CD4-positive, alpha-beta T cell treated with Interleukin-6 at 100 ng/mL for 8 hours (primary cell): ENCODE measurements at places on chromosomes 11 and 22.

DNA sequence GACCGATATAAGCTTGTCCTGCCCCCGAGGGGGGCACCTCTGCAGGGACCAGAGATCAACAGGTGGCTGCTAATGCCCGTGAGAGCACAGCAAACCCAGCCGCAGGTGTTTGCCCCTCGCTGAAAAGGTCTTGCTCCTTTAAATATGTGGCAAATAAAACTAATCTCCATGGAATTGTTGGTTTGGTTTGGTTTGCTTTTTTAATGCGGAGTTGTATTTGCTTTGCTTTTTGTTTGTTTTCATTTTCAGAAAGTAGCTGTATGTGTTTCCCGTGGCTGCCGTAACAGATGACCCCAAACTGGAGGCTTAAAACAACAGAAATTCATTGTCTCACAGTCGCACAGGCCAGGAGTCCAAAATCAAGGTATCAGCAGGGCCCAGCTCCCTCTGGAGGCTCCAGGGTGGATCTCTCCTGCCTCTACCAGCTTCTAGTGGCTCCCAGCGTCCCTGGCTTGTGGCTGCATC, 93.0 kb downstream of the CELSR1 start:
- DNase-seq: no peak

DNA sequence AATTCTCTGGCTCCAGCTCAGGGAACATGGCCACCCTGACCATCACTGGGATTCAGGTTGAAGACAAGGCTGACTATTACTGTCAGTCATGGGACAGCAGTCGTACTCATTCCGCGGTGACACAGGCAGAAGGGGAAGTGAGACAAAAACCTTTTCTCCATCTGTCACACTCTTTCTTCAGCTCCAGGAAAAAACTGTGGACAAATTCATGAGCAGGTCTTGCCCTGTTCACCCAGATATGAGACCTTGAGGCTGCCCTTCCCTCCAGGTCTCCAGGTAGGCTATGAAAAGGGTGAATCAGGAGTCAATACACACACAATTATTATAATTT, 39.4 kb upstream of the GGTLC2 start:
- DNase-seq: no peak

GRCh38 chr11:12075822-12076821, 34.3 kb upstream of the MICAL2 start:
- DNase-seq: no peak

GRCh38 chr22:38285018-38285417, 12.2 kb upstream of the TMEM184B start:
- no peak for DNase-seq

GRCh38 chr11:70105755-70106571, 27.8 kb downstream of the ANO1 start:
- DNase-seq: no peak

DNA sequence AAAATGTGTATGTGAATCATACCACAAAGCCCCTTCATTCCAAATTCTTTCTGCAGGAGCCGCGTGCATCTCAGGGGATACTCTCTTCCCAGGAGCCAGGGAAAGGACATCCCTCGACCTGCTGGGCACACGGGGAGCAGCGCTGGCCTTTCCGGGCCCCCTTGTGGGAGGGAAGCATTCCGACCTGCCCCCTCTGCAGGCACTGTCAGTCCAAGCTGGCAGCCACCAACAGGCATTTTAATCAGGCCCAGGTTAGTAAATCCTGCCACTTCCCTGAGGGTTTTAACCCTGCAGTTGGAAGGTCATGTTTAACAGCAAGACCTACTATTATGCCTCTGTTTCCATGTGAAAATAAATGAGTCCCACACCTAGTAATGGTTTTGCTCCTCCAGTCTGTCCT, 391.5 kb downstream of the SHANK2 start:
- no peak for DNase-seq

GRCh38 chr22:27041745-27042310, 384.4 kb downstream of the MIAT start:
- DNase-seq: no peak

DNA sequence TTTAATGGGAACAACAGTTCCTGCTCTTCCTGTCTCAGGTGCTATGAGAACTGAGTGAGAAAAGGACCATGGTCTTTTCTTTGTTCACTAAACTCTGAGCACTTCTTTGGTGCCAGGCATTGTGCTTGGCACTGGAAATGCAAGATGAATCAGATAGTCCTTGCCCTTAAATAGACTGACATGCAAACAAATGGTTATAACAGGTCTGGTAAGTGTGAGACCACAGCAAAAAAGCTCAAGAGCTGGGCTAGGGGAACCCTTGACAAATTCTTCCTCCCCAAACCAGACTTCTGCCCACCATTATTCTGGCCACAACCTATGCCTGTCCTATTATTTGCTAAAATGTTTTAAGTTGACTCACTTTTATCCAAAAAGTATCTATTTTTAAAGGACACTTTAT, 5.1 kb downstream of the SLC43A3 start:
- DNase-seq: no peak

- no peak for DNase-seq
Measured at GRCh38 chr11:66857234-66857926, 516 bp downstream of the LRFN4 start.

- DNase-seq: peak; percentile 93
Measured at GRCh38 chr11:64745189-64745520, 1.2 kb upstream of the RASGRP2 start.

- DNase-seq: no peak
Measured at GRCh38 chr11:114925591-114925990, 247.3 kb downstream of the NXPE2 start.

- DNase-seq: no peak
Measured at GRCh38 chr11:72314600-72315392, 70.8 kb upstream of the PHOX2A start.

GRCh38 chr11:1651411-1651980, 21.9 kb downstream of the KRTAP5-5 start:
- DNase-seq: no peak

- no peak for DNase-seq
Measured at GRCh38 chr22:27115410-27115809, 458.0 kb downstream of the MIAT start.

GRCh38 chr22:44403602-44404329, 91.0 kb upstream of the SHISAL1 start:
- no peak for DNase-seq

DNA sequence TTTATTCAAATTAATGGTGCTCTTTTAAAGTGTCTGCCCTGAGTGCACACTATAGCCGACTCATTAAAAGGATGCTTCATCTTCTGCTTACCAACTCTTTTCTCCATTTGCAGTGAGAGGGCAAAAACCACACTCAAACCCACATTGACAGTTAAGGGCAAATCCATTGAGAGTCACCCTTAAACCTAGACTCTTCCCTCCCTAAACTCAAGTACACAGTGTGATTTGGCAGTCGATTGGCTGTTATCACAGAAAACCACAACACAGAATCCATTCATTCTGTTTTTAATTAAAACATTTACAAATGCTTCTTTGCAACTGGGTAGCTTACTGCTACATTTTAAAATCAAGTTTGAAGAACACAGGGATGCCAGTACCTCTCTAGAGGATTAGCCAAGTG, 120.0 kb downstream of the CADM1 start:
- DNase-seq: no peak

- DNase-seq: no peak
Measured at GRCh38 chr22:45720839-45721378, 49.3 kb downstream of the ATXN10 start.
